ENCODE measurements at places on chromosomes 1 and 21.

DNA sequence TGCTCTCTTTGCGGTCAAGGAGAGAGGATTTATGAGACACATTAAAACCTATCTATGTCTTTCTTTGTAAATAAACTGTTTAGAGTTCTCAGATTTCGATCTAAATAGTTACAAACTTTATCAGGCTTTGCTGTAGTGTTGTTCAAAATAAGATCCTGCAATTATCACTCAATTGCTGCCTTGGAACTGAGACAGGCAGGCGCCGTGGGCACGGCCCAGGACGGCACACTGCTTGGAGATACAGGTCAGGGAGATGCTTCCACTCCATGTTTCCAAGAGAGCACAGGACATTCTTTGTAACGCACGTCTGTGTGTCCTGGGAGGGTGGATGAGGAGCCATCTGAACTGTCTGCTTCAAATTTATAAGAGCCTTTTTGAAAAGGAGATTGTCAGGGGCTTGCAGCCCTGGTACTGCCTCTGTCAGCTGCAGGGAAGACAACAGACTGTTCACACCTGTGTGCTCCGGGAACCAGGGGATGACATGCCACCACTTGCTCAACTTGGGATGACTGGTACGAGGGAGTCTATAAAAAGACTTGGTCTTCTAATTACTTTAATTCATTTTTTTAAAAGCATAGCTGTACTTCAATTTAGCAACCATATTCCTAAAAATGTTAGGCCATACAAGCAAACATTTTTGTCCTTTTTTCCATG is 472.9 kb upstream of the RUNX1 start:
- DNase-seq, result no peak

DNA sequence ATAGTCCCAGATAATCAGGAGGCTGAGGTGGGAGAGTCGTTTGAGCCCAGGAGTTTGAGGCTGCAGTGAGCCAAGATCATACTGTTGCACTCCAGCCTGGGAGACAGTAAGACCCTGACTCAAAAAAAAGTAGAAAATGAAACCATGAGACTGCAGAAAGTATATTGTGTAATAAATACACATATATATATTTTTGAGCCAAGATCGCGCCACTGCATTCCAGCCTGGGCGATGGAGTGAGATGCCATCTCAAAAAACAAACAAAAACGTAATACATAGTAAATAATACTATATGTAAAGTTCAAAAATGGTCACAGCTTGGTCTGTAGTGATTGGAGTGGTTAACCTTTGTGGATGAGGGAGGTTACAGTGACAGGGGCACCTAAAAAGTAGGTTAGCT is 9.7 kb downstream of the BRDT start:
- no peak for DNase-seq

DNA sequence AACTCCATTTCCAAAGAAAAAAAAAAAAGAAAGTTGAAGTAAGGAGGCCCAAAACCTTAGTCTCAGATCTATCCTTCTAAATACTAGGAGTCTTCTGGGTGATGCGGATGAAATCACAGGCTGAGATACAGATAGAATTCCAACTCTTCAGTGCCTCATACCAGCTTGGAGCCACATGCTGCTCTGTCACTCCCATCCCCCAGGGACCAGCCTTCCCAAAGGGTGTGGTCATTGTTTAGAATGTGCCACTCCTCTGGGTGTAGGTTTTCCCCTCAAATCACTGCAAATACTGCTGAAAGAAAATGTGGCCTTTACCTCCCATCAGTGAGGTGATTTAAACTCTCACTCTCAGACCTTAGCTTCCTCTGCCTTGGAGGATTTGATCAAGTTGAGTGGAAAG is 112.9 kb downstream of the CDC7 start:
- DNase-seq, result no peak

DNA sequence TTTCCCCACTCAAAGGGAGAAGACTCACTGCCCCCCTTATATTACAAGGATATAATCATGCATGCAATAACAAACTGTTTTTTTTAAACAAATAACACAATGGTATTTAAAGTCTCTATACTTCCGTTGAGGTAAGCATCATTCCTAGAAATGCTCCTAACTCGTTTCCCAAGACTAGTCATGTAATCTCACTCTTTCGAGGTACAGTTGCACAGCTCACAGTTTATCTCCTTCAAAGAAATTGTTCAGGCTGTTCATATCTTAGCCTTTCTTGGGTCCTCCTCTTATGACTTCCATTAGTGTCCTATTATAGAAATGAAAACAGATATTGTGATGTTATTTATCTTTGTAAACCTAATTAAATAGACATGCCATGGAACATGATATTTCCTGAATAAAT is 705.0 kb downstream of the KCNT2 start:
- no peak for DNase-seq
